ENCODE measurements at places on chromosomes 4 and X.

DNA sequence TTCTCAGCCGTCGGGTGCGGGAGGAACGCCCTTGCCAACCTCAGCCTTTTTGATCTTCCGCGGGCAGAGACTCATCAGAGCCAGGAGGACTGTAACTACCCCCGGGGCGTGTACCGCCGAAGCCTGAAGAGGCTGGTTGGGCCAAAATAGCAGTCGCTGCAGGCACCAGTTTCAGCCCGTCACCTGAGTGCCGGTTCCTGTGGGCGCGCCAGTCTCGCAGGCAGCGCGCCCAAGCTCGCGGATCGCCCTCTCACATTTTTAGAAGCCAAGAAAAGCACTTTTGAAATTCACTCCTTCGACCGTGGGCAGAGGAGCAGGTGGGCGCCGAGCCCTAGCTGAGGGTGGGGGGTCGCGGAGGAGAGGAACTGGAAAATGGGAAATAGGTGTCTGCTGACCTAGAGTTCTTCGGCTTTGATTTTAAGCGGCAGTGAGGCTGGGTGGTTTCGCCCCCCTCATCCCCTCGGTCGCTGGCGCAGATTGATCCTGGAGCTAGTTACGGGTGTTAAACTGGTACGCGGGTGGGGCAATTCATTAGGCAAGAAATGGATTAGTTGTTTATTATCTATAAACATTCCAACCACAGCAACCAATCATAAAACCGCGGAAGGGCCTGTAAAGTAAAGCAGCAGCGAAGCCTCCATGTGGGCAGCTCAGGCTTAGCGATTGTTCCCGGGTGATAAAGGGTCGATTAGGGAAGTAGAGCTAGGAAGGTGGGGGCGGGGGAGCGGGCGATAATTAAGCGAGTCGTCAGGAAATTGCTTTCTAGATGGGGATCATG, 69.2 kb downstream of the FBXO8 start:
- no peak for DNase-seq

GRCh38 chr4:6589444-6589843, 14.5 kb downstream of the MAN2B2 start:
- no peak for DNase-seq

DNA sequence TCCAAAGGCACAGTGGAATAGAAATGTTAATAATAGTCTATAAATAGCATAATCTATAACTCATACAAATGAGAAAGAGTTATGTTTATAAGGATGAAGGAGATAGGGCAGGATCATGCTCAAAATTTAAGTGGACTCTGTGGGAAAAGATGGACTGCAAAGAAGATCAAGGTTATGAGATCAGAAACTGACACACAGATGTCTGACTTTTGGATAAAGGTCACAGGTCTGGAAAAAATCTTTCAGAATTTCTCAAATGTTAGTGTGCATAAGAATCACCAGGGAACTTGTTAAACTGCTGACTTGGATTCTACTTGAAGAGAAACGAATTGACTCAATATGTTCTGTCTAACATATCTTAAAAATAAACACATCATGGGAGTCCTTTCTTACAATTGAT, 104.1 kb downstream of the FSTL5 start:
- DNase-seq, result no peak

DNA sequence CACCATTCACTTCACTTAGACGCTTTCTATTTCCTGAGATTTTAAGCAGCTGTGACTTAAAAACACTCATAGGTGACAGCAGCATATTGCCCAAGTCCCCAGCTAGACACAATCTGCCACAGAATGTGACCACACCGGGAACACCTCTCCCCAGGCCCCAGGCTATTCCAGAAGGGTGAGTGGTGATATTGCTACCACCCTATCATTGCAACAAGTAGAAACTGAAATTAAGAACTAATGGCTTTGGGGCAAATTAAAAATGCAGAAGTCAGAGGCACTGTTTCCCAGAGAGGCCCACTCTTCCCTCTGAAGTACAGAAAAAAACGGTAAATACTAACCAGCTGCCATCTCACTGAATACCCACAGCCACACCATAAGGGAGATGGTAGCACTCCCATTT, 35.0 kb downstream of the QDPR start:
- peak; percentile 41 for DNase-seq

GRCh38 chr4:42596918-42597317, 60.0 kb downstream of the ATP8A1 start:
- no peak for DNase-seq

- no peak for DNase-seq
Measured at GRCh38 chr4:173651651-173652282, 121.7 kb upstream of the HAND2 start.

GRCh38 chr4:139005774-139006173, 9.8 kb upstream of the NOCT start:
- no peak for DNase-seq

GRCh38 chrX:18415386-18415785, 10.0 kb upstream of the CDKL5 start:
- no peak for DNase-seq

- no peak for DNase-seq
Measured at GRCh38 chr4:41524425-41524824, 13.5 kb upstream of the LIMCH1 start.

DNA sequence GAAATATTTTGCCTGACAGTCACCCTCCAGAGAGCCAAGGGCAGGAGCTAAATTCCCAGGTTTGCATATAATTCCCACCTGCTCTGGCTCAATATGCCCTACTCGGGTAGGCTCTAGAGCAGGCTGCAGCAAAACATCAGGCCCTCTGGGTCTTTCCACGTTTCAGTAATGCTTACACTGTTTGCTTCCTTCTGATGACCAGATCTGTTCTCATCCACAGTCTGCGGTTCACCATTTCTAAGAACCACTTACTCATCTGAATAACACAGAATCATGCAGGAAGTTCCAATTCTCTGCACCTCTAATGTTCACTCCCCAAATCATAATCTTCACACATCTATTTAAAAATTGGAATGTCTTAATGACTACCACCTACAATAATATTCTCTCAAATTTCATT, 141.4 kb downstream of the PPP3CA start:
- peak; percentile 86 for DNase-seq

- DNase-seq, result no peak
Measured at GRCh38 chrX:5015451-5015850, 1213.2 kb downstream of the NLGN4X start.

GRCh38 chr4:10003666-10004065, 17.6 kb downstream of the SLC2A9 start:
- no peak for DNase-seq

GRCh38 chrX:122087341-122087740, 1039.9 kb downstream of the GLUD2 start:
- DNase-seq, result no peak

GRCh38 chr4:76751612-76752343, 146.2 kb downstream of the SOWAHB start:
- DNase-seq, result no peak

DNA sequence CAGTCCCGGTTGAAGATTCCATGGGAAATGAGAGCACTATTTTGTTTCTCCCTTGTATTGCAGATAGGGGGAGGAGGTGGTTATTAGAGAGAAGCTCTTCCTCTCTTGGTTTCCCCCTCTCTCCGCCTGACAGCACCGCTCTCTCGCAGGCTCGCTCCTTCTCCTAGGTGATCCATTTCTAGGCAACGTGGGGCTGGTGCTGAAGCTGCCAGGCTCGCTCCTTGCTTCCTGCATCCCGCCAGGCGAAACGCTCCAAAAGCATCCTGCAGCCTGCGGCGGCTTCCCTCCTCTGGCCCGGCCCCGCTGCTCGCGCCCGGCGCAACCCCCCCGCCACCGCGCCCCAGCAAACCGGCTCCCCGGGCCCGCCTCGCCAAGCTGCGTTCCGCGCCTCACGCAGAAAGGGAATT, at the start of gene GRID2:
GRID2 (plus strand) TSS at position 346 of the 407 bp plus-strand sequence.
- no peak for DNase-seq

DNA sequence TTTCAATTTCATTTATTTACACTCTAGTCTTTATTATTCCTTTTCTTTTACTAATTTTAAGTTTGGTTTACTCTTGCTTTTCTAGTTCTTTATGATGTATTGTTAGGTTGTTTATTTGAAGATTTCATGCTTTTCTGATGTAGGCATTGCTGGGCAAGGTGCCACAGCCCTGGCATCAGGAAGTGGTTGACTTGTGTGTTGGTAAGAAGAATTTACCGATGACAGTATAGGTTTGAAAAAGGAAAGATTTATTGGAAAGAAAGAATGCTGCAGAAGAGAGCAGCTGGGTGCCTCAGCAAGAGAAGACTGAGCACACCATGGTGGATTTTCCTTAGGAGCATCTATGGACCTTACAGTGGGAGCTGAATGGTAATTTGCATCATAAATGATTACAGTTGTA, 153.2 kb downstream of the KLF8 start:
- DNase-seq, result no peak

- DNase-seq, result no peak
Measured at GRCh38 chr4:152880263-152880662, 55.9 kb upstream of the FHDC1 start.

DNA sequence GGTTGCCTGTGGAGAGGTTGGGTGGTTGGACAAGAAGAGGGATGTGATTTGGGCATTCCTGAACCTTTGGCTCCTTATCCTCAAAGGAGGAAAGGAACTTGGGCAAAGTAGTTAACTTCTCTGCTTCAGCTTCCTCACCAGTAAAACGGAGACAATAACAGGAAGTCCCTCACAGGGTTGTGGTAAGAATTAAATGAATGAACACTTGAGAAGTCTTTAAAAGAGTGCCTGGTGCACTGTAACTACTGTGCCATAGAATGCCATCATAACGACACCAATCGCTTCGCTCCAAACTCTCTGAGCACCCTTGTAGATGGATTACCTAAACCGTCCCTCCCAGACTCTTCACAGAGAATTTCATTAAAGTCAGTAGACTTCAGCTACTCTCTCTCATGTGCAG, 10.5 kb downstream of the ZCCHC18 start:
- no peak for DNase-seq

DNA sequence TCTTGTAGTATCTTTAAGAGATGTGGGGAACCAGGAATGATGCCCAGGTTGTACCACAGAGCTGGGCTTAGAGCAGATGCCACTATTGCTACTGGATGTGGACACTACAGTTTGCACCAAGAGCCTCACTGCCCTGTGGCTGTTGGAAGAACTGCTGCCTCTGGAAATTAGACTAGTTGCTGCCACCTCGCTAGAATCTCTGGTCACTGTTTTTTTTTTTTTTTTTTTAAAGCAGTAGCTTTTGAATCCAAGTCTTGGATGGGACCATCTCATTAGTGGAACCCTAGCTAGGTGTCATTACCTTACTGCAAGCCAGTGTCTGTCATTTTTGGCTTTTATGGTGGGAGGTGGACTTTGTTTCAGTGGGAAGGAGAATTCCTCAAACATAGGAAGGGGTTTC, 105.5 kb downstream of the ARHGAP10 start:
- DNase-seq, result no peak

DNA sequence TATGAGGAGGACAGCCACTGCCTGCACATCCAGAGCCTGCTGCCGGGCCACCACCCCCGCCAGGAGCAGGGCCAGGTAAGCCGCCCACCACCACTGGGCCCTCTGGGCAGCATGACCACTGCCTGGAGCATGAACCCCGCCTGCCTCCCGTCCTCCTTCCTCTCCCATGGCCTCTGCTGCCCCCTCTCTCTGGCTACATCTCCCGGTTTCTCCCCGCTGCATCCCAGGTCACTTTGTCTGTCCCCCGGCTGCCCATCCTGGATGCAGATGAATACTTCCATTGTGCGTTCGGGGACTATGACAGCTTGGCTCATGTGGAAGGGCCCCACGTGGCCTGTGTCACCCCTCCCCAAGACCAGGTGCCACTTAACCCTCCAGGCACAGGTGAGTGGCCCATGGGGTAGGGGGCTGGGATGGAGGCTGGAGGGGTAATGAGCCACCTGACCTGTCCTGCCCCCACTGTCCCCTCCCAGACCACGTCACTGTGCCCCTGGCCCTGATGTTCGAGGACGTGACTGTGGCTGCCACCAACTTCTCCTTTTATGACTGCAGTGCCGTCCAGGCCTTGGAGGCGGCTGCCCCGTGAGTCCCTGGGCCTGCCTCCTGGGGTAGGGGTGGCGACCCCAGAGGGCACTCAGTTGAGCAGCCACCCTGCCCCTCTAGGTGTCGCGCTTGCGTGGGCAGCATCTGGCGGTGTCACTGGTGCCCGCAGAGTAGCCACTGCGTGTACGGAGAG, 6.0 kb downstream of the PLXNB3 start:
- no peak for DNase-seq

GRCh38 chr4:147714575-147715401, 17.1 kb upstream of the ARHGAP10 start:
- DNase-seq, result no peak

- DNase-seq, result no peak
Measured at GRCh38 chr4:146142768-146143167, 32.8 kb upstream of the LSM6 start.

DNA sequence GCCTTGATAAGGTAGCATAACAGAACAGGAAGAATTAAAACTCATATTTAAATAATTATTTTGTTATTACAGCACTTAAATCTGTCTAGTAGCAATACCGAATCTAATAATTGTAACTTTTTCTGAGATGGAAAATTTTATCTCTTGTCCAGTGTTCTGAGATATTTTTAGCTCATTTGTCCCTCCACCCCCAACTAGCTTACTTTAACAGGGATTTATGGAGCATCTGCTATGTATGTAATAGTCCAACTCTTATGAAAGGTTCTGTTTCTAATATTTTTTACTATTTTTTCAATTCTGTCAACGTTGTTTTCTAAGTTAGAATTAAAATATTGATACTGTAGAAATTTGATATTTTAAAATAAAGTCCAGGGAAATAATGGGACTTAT, 38.2 kb upstream of the NUDT6 start:
- DNase-seq, result no peak

DNA sequence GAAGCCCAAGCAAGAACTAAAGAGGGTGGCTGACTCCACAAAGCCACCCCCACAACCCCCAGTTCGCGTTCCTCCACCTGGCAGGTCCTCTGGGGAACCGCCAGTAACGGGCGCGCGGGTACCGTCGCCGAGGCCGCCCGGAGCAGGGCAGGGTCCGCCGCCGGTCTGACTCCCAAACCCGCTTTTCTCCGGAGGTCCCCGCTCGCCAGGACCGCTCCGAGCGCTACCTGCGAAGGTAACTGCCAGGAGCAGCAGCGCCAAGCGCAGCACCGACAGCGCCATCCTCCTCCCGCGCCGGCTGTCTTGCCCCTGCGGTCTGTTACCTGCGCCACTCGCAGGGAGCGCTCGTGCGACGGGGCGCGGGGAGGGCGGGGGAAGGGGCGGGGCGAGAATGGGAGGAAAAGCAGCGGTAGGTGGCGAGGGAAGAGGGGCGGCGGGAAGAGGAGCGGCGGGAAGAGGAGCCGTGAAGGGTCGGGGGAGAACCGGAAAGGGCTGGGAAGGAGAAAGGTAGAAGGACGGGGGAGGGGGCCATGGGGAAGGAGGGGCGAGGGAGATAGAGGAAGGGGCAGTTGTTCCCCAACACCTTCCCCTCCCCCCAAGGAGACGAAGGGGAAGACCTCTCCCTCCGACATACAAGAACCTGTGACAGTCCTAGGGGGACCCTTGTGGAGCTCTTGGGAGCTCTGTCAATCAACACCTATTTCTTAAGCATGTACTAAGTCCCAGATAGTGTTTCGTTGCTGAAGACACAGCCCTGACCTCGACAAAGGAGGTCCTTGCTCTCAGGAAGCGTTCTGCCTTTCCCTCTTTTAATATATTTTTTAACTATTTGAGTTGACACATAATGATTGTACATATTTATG, at the start of gene SPINK2:
SPINK2 (minus strand) TSS at position 321 of the 863 bp plus-strand sequence; CDS start at position 282, 39 bp downstream.
- no peak for DNase-seq

GRCh38 chrX:117743469-117744251, 372.9 kb downstream of the KLHL13 start:
- DNase-seq, result no peak

GRCh38 chrX:11241720-11242119, 51.5 kb upstream of the AMELX start:
- DNase-seq, result no peak

All from CD14-positive monocyte (primary cell).